ENCODE measurements at places on chromosomes 5 and 9.

DNA sequence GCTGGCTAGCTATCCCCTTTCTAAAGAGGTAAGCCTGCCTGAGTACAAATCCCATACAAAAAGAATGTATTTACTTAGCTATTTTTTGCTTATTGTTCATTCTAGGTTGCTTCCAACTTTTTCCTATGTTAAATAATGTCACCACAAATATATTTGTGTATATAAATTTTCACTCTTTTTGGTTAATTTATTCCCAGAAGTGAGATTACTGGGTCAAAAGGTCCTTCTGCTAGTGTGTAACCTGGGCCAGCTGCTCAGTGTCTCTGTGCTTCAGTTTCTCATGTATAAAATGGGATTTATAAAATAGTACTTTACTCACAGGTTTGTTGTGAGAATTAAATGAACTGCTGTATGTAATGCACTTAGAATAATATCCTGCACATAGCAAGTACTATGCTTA is 23.9 kb upstream of the DMRT2 start:
- no peak for DNase-seq

- DNase-seq = no peak
These were observed 23.1 kb downstream of the MLLT3 start for GRCh38 chr9:20599195-20599594.

- DNase-seq = no peak
These were observed 1.3 kb downstream of the KCNN2 start for GRCh38 chr5:114362977-114363761.

- no peak for DNase-seq
These were observed 146.5 kb upstream of the TLX3 start for GRCh38 chr5:171162596-171162995.
